ENCODE measurements at places on chromosomes 6 and 20.

DNA sequence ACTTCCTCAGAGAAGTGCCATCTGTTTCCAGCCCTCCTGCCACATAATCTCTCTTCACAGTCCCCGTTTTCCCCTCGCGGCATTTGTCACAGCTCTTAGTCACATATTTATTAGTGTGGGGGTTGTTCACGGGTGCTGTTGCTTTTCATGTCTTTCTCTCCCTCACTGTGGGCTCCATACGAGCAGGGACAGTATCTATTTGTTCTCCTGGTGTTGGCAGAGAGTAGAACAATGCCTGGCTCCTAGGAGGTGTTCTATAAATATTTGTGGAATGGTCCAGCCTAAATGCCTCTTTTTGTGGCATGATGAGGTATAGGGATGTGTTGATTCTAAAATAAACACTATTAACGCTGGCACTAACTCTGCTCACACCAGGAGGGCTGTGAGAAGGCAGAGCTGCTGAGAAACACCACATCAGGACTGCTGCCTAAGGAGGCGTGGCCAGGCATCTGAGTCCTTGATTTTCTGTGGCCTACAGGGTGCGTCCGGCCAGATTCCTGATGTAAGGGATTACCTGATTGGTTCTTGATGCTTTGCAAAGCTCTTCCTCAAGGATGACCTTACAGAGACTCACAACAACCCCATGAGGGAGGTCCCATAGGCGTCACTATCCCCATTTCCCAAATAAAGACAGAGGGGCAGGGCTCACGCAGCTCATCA, 219.8 kb upstream of the ARID1B start:
- peak; percentile 62 for DNase-seq

DNA sequence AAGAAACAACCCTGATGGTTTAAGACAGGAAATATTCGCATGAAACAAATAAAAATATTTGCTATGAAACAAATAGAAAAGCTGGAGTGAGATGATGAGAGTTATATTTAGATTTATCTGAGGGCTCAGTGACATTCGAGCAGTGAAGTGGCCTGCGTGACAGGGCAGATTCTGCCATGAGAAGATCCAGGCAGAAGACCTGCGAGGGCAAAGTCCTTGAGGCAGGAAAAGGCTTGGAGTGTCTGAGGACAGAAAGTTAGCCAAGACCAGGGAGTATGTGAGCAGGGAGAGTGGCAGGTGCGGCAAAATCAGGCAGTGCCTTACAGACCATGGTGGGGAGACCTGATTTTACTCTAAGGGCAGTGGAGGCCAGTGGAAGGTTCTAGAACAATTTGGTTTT, 66.9 kb upstream of the RIN2 start:
- DNase-seq, result no peak

- DNase-seq, result no peak
Measured at GRCh38 chr6:39426073-39426456, 103.6 kb upstream of the KCNK16 start.

GRCh38 chr6:52564856-52565255, 12.0 kb downstream of the TRAM2 start:
- no peak for DNase-seq

GRCh38 chr6:71040841-71041240, 84.0 kb upstream of the B3GAT2 start:
- no peak for DNase-seq

DNA sequence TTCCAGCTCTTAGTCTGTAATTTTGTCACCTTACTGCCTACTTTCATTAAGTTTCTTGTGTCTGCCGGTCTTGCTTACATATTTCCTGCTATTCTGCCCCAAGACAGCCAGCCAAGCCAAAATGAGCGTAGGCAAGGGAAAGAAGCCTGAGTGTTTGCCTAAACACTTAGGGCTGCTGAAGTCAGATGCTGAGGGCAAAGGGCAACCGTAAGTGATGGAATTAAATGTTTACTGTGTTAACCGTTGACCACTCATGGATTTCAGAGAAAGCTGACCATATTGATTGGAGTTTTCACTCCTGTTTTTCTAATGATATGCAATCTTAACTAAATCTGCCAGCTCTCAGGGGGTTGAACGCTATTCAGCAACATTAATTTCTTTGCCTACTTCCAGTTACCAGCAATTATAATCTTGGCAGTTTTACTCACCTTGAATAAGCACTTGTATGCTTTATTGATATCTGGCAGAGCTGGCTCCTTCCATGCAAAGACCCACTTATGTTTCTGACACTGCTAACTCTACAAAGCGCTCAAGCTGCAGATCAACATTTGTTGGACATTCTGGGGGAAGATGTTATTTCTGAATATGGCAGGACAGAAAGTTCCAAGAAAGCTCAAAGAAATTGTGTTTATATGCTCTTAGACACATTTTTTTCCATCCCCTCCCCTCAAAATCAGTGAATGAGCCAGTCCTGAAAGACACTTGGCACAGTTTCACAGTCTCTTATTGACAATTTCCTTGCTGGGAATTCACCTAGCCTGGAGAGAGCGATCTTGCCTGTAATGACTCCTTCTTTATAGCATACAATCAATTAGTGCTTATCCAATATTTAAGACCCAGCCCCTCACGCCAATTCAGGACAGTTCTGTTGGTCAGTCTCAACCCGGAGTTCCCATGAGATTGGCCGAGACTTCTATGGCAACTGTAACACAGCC, 183.8 kb downstream of the PLCB1 start:
- no peak for DNase-seq

DNA sequence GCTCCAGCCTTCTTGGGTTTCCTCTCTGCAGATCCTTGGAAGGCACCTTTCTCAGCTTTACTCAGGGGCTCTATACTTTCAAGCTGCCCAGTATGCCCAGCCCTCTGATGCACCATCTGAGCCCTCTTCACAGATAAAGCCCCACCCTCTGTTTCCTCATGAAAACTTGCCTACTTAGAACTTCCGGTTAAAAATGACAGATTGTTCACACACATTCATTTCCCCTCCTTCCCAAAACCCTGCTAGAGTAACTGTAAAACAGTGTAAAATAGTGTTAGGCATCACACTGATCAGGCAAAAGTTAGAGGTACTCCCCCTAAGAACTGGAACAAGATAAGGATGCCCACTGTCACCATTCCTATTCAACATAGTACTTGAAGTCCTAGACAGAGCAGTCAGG, 14.0 kb upstream of the GCM1 start:
- DNase-seq, result no peak

- DNase-seq, result no peak
Measured at GRCh38 chr6:38234934-38235682, 404.6 kb downstream of the BTBD9 start.

DNA sequence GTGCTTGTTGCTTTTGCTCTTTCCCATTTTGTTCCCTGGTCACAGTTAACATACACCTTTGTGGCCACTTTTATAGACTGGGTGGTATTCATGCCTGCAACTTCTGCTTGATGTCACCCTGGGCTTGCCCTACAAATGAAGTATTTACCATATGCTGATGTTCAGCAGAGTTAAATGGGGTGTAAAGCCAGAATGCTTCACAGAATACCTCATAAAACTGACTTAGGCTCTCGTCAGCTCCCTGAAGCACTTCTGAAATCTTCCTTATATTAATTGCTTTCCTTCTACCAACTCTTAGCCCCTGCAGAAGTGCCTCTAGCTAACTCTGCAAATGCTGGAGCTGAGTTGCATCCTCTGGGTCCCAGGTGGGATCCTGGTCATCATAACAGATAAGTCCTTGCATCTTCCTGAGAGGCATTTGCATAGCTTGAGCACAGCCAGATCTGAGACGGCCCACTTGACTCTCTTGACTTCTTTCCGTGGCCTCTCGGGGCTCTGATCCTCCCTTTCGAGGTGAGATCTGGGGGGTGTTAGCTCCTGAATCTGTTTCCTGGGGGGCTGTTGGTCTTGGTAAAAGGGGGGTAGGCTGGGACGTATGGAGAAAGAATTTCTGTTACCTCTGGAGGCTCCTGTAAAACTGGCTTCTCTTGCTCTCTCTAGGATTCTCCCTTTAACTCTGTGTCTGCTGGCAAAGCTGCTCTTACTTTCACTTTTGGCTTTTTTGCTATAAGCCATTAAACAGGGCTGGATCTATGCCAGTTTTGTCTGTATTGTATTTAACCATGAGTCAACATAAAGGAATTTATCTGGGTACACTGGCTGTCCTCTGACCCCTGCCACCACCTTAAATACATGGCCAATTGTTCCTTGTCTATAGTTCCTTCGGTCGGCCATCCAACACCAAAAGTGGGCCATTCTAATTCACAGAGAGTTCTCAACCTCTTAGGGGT, 223.0 kb upstream of the SYNCRIP start:
- DNase-seq, result no peak

DNA sequence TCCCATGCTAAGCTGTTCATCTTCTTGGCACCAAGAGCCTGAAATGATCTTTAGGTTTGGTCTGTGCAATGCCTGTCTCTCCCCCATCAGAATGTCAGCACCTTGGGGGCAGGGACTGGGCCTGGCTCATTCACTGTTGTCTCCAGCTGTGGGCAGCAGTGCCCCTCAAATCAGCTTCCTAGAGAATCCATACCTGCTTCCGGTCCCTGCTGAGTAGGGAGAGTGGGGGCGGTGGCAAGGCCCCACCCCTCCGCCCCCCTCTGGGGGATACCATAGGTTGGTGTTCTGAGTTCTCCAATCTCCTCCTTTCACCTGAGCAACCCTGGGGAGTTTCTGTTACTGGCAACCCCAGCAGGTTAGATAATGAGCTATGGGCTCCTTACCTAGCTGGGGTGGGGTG, 19.2 kb upstream of the SPDEF start:
- no peak for DNase-seq

GRCh38 chr20:51199920-51200319, 177.0 kb upstream of the KCNG1 start:
- no peak for DNase-seq
